ENCODE measurements at places on chromosomes 6 and 20.

DNA sequence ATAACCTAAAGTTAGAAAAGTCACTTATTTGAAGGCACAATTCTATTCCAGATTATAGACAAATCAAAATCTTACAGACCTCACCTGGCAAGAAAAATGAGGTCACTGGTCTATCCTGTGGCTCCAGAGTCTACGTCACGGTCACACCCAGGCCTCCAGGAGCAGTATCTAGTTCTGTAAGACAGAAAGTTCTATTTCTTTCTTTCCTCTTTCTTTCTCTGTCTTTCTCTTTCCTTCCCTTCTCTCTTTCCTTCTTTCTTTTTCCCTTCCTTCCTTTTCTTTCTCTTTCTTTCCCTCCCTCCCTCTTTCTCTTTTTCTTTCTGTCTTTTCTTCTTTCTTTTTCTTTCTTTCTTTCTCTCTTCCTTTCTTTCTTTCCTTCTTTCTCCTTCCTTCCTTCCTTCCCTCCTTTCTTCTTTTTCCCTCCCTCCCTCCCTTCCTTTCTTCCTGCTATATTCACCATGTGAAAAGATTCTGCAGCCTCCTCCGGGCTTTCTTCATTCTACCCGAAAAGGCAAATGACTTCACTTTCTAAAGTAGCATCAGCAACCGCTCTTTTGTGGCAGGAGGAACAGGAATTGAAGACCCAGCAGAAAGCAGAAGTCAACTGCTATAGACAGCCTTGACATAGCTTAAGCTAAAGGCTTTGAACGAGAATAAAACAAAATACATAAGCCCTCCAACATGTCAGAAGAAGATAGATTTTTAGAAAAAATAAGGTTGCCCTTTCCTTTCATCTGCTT is 83.9 kb upstream of the SIRPG start:
- no peak for DNase-seq

- DNase-seq: no peak
These were observed 42.1 kb downstream of the ANKRD6 start for GRCh38 chr6:89475101-89475500.

DNA sequence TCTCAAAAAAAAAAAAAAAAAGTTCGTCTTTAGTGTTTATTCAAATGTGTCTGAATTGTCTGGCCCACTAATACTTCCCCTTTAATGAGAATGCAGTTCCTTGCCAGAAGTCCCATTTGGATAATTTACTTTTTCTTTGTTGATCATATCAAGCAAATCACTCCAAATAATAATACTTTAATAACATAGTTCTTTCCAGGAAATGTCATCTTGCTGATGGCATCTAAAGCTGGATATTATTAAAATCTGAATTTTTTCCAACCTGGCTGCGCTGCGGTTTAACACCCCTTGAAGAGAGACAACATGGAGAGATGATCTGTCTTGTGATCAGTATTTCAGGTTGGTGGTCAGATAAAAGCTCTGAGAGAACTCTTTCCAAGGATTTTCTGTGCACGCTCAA is 111.2 kb upstream of the CNKSR3 start:
- DNase-seq: no peak

GRCh38 chr6:91449539-91449938 is 862.7 kb upstream of the MAP3K7 start:
- no peak for DNase-seq
